ENCODE measurements at places on chromosomes 13 and 19.

DNA sequence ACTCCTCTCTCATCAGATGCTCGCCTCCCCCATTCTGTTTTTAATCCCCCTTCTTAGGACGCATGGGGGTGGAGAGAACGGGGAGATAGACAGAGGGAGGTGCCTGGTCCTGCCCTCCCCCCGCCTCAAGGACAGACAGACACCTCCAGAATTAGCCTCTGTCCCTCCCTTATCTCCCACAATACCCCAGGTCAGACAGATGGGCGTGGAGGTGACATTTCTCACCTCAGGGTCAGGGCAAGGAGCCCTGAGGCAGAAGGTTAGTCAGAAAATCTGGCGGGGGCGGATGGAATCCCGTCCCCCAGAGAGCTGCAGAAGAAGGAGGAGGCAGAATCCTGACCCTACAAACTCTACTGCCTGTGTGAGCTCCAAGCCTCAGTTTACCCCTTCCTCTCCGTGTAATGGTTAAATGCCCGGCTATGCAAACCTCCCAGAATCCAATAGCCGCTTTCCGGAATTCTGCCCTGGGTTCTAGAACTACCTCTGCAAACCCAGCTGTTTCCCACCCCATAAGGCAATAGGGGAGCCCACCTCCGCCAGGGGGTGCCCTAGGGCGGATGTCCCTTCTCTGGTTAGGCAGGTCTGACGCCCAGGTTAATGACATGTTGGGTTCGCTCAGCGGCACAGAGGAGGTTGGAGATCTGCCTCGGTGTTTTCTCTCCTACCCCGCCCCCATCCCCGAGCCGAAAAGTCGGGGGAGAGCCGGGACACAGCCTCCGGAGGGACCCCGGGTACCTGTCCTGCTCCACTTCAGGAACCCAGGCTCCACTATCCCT lies 900 bp downstream of the PPP1R13L start:
- no peak for DNase-seq

GRCh38 chr13:46893221-46893740 lies 3.6 kb downstream of the HTR2A start:
- no peak for DNase-seq

DNA sequence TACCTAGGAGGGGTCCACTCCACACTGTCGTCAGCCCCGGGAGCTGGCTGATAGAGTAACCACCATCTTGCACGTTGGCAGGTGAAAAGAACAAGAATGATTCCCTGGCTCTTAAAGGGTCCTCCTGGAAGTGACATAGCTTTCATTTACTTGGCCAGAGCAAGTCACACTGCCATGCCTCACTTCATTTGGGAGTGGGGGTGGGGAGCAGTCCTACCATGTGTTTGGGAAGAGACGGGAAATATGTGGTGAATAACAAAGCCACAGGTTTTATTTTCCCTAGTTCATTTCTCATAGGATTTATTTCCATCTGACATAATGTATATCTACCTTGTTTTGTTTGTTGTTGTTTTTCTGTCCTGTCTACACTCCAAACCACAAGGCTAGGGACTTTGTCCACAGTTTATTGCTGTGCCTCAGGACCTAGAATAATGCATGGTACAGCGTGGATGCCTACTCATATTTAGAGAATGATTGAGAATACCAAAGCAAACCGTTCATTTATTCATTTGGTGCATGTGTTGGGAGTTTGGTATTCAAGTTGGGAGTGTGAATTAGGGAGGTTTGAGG lies 26.8 kb downstream of the UBAC2 start:
- no peak for DNase-seq

GRCh38 chr13:89584058-89584620 lies 1763.3 kb upstream of the MIR17HG start:
- no peak for DNase-seq

DNA sequence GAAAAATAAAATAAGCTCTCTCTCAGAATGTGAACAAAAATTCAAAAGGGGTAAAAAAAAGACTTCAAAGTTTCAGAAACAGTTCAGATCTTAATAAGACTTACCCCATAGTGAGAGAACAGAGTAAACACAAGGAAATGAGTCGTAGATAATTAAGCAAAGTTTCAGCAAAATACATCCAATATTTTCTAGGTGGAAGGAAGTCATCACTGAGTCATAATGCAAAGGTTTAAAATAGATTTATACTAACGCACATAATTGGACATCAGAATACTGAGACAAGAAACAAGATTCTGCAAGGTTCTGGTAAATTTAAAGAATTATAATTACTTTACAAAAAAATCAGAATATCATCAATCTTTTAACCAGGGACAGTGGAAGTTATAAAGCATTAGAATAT lies 1370.7 kb upstream of the ATXN8OS start:
- DNase-seq: no peak

DNA sequence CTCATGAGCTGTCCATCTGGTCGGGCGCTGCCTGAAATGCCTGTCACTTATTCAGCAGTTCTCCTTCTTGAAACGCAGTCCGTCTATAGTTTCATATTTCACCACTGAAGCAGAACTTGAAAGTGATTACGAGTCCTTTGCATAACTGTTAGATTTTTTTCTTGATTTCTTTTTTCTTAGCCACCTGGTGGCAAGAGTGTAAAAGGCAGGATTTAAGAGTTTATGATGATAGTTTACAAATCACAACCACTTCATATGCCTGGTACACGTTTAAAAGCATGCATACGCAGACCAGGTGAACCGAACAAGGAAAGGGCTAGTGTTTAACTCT lies 45.8 kb downstream of the GGACT start:
- DNase-seq: no peak

DNA sequence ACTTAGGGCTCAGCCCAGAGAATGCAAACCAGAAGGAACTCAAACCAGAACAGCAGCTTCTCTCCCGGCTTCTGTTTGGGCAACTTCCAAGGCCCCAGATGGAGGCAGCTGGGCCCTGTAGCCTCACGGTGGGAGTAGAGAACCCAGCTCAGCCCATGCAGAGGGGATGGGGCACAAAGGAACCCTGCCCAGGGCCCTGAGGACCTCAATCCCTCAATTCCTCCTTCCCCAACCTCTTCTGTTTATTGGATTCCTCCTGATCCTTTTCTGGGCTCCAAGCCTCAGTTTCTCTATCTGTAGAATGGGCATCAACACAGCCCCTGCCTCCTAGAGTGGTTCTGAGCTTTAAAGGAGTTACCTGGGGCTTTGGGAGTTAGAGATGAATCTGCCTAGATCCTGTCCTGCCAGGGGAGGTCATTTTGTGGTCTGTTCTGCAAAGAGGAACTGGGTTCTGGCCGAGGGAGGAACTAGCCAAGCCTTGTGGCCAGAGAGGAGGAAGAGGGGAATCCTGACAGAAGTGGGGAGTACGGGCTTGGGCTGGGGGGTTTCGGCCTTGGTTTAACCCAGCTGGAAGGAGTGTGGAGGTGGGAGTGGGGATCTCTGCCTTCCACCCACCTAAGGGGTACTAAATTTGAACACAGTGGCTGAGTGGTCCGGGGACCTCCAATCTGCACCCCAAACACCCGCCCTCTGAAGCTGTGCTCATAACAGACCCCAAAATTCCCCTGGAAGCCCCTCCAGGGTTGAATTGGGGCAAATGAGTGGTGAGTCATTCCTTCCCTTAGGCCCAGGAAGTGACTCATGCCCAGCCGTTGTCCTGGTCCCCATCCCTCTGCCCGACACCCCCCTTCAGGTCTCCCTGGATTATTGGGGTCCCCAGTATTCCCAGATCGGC lies 2.7 kb downstream of the ADGRE5 start:
- DNase-seq: peak; percentile 60

GRCh38 chr13:42129033-42129432 lies 80.6 kb downstream of the DGKH start:
- DNase-seq: no peak

DNA sequence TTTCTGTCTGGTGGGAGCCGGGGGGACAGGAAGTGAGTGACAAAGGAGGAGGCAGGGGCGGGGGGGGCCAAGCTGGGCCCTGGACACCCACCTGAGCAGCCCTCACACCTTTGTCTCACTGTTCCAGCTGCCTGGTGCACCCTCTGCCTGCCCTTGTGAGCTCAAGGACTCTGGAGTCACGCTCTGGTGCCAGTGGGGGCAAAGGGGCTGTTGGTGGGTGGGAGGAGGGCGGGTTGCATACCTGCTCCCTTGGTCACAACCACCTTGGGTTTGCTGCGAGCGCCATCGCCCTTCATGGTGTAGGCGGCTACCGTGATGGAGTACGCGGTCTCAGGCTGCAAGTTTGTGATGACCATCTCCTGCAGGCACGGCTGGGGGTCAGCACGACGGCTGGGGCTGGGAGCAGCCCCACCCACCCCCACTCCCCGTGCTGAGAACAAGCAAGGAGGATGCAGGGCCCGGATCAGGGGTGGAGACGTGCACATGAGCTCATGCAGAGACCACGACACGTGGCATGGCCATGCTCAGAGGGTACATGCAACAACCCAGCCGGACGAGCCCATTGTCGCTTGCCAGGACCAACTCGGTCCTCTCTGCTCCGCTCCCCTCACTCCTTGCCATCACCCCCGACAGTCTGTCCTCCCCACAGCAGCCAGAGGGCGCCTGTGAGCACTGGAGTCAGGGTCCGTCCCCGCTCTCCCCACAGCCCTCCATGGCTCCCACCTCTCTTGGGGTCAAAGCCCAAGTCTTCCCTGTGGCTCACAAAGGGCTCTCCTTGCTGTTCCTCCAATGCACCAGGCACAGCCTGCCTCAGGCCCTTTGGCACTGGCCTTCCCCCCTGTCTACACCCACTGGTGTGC lies 114.9 kb downstream of the PTPRS start:
- no peak for DNase-seq

DNA sequence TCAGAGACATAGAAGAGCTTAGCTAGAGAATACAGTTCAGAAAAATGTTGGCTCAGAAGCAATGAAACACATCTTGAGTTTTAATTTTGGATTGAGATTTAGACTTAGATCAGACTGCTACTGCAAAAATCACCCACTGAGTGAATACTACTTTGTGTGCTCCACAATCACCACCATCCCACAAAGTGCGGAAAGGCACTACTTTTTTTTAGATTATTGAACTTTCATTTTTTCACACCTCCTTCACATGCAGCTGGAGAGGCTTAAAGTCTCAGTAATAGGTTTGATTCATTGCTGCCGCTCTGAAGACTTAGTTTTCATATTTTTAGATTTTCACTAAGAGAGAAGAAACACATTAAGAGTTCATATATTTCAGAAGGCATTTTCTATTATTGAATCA lies 289.9 kb upstream of the PRR20A start:
- no peak for DNase-seq

DNA sequence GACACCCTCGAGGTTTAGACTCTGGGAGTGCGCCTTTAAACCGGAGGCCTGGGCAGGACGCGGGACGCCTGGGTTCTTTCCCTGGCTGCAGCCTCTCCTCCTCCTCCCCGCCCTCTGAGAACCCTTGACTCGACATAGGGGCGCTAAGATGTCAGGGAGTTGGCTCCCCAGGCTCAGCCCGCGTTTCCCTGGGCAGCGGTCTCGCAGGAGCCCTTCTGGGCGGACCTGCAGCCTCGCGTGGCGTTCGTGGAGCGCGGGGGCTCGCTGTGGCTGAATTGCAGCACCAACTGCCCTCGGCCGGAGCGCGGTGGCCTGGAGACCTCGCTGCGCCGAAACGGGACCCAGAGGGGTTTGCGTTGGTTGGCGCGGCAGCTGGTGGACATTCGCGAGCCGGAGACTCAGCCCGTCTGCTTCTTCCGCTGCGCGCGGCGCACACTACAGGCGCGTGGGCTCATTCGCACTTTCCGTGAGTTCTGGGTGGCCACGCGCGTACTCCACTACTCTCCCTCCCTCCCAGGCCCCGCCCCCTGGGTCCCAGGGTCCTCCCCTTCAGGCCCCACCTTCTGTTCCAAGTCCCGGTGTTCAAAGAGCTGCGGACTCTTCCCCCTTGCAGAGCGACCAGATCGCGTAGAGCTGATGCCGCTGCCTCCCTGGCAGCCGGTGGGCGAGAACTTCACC lies 1.3 kb downstream of the ICAM5 start:
- no peak for DNase-seq

DNA sequence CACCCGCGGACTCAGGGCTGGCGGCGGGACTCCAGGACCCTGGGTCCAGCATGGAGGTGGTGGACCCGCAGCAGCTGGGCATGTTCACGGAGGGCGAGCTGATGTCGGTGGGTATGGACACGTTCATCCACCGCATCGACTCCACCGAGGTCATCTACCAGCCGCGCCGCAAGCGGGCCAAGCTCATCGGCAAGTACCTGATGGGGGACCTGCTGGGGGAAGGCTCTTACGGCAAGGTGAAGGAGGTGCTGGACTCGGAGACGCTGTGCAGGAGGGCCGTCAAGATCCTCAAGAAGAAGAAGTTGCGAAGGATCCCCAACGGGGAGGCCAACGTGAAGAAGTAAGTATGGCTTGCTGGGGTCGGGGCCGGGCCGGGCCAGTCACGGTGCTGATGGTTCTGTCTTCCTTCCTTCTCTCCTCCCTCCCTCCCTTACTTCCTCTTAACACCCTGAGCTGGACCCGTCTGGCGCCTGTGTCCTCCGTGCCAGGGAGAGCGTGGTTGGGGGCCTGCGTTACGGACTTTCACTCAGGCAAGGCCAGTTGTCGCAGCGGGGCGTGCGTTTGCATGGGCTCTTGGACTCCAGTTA lies 1.4 kb downstream of the STK11 start:
- no peak for DNase-seq

DNA sequence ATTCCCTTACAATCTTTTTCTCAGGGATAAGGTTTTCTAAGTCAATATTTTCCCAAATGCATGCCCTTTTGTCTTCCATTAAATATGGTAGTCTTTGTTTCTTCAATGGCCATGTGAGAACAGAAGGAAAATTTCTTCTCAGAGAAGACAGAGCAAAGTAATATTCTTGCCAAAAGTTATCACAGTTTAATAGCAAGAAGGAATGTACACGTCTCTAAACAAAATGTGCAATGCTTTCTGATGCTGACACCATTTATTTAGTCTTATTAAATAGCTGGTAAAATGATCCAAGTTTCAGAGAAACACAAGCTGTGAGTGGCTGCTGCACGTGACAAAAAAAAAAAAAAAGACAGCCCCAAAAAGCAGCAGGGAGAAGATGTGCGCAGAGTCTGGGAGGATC lies 542.5 kb downstream of the GPC6 start:
- no peak for DNase-seq

DNA sequence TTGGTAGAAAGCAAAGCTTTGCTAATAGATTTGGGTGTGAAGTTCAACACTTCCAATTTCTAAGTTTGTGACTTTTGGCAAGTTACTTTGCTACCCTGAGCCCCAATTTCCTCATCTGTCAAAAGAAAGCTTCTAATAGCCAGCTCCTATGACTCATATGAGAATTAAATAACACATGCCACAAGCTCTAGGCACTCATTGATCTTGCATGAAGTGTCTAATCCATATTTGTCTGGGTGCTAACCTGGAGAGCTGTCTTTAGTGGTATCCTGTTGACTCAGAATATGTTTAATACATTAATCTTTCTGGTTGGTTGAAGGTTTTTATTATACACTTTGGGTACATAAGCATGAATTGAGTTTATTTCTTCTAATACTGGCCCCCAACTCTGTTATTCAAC lies 188.8 kb downstream of the POSTN start:
- no peak for DNase-seq

GRCh38 chr13:52994865-52995264 lies 33.7 kb upstream of the OLFM4 start:
- no peak for DNase-seq

GRCh38 chr19:46391296-46392251 lies 21.8 kb downstream of the CCDC8 start:
- DNase-seq: no peak

GRCh38 chr19:48738557-48739403 lies 1.6 kb downstream of the RASIP1 start:
- peak; percentile 86 for DNase-seq

Data from stimulated activated CD8-positive, alpha-beta memory T cell treated with anti-CD3 and anti-CD28 coated beads, Interleukin-4, amount 100 ng/mL, for 1 hour (primary cell).